T-cell (primary cell): ENCODE measurements at places on chromosomes 5 and 9. TPM values are rescaled to one million over a fixed set of nuclear protein-coding genes. Genes with fewer than 3 reads are reported as not detected.

The SAXO1 gene
- 0.35 TPM for total RNA-seq

The CEMIP2 gene
- 210 TPM for total RNA-seq

The CYLC2 gene
- not detected for total RNA-seq

The ASB6 gene
- 31.7 TPM for total RNA-seq

The ADGRD2 gene
- not detected for total RNA-seq

The SPINK7 gene
- not detected for total RNA-seq

The GPR151 gene
- not detected for total RNA-seq

The PCDHAC2 gene
- not detected for total RNA-seq

The TMEM215 gene
- not detected for total RNA-seq

The TGFBI gene
- total RNA-seq: 2.9 TPM

The FIBCD1 gene
- total RNA-seq: not detected

The ZDHHC11B gene
- total RNA-seq: 7.1 TPM

The GABBR2 gene
- total RNA-seq: 0.03 TPM

The CTXN3 gene
- not detected for total RNA-seq

The PLPP7 gene
- 0.13 TPM for total RNA-seq

The SPINK1 gene
- total RNA-seq: not detected

The NAIP gene
- total RNA-seq: 16.7 TPM

The SH3GL2 gene
- total RNA-seq: not detected
